ENCODE measurements at places on chromosomes 5 and 9.

GRCh38 chr5:111707630-111708164 is 49.3 kb downstream of the NREP start:
- no peak for DNase-seq

GRCh38 chr5:170135796-170136490 is 30.2 kb downstream of the FOXI1 start:
- no peak for DNase-seq

GRCh38 chr9:107158321-107158720 is 124.8 kb upstream of the RAD23B start:
- DNase-seq: peak; percentile 23

- DNase-seq: no peak
Observed at GRCh38 chr9:116452227-116452626, 234.9 kb upstream of the TRIM32 start.

GRCh38 chr9:90086101-90086511 is 481.3 kb downstream of the GADD45G start:
- DNase-seq: no peak

- DNase-seq: no peak
Observed at GRCh38 chr9:108634204-108634603, 221.6 kb downstream of the ACTL7B start.

DNA sequence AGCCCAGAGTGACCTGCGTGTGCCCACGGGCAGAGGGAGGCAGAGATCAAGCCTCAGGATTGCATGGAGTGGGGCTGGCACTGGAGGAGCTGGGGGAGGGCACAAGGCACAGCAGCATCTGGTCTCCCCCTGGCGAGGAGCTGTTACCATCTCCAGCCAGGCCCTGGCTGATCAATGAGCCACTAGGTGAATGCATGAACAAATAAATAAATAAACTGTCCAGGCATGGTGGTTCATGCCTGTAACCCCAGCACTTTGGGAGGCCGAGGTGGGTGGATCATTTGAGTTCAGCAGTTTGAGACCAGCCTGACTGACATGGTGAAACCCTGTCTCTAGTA is 14.3 kb upstream of the PSMB7 start:
- no peak for DNase-seq

GRCh38 chr5:125829349-125829748 is 593.9 kb upstream of the GRAMD2B start:
- no peak for DNase-seq

GRCh38 chr9:9921805-9922204 is 691.0 kb downstream of the PTPRD start:
- DNase-seq: no peak
